ENCODE measurements at places on chromosomes 13 and 19.

- peak; percentile 92 for DNase-seq
These were observed at the start of gene KISS1R for GRCh38 chr19:917323-918151. Gene KISS1R (plus strand): TSS chr19:917333. CDS start chr19:917503, 170 bp downstream.

DNA sequence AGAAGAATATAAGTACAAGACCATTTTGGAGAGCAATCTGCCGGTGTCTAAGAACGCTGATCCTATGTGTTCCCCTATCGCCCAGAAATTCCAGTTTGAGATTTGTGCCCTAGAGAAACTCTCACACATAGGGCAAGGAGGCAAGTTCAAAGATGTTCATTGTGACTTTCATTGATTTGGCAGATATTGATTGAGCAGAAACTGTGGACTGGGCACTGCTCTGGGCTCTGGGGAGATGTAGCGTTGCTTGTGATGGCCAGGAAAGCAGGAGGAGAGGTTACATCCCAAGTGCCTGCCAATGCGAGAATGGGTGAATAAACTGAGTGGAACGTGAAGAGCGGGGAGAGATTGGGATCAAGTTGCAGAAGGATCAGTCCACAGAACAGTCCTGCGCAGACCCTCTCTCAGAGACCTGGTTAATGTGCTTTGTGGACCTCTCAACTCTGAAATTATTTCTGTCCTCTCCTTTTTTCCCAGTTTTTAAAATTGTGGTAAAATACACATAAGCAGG is 123.9 kb upstream of the PEG3 start:
- no peak for DNase-seq

- no peak for DNase-seq
These were observed 109.0 kb upstream of the HTR2A start for GRCh38 chr13:47005756-47006414.

GRCh38 chr13:98834254-98834960 is 81.9 kb upstream of the SLC15A1 start:
- no peak for DNase-seq

DNA sequence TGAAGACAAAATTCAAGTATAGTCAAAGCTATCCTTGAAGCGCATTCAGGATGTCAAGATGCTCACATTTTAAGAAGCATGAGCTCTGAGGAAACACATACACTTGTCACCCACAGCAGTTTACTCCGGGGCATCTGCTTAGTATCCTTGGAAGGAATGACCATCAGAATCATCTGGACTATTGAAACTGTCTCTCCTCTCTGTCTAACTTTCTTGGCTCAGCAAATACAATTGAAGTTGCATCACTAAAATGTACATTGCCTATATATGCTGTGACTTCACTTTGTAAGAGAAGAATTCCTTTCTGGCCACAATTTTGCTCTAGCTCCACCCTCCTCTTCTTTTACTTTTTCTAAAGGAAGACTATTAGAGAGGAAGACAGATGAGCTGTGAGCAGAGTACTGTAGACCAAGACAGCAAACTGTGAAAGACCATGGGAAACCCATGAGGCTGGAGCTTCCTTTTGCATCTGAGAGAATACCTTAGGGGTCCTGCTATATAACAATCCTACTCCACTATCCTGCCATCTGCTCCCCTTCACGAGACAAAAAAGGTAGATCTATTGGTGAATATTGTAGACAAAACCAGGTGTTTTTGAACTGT is 906.3 kb downstream of the PCDH9 start:
- no peak for DNase-seq
